ENCODE measurements at places on chromosomes 11 and 22. TPM values are rescaled to one million over a fixed set of nuclear protein-coding genes. Genes with fewer than 3 reads are reported as not detected.

Gene SCGB1D2
- total RNA-seq, result not detected

Gene RBM14
- 51.0 TPM for total RNA-seq

Gene E2F8
- total RNA-seq, result not detected

Gene PIH1D2
- 1.1 TPM for total RNA-seq

Gene CARD18
- total RNA-seq, result not detected

DNA sequence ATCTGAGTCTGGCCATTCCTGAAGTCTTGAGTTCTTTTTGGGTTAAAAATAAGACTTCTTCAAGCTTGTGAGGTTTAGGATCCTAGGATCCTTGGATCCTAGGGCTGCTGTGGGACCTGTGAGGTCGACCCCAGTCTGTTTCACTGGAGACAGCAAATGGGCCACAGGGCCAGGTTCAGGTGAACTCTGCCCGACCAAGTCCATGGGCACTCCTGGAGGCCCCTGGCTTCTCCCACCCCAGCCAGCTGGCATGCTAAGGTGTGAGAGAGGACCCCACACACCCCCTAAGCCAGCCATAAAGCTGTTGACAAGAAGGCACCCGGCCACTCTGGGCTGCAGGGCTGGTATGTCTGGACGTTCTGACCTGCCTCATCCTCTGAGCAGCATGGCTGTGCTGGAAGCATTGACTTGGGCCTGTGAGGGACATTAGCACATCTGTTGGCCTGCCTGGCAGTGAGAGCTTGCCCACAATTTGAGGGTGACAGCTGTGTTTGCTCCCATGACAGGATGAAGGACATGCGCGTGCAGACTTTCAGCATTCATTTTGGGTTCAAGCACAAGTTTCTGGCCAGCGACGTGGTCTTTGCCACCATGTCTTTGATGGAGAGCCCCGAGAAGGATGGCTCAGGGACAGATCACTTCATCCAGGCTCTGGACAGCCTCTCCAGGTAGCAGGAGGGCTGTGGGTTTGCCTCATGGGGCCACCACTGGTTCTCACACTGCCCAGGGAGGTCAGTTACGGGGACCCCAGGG is 16.0 kb downstream of the CLDN5 start:
- no peak for DNase-seq

Gene RCOR2
- total RNA-seq, result 0.12 TPM

- DNase-seq, result no peak
These were observed 970 bp downstream of the ASRGL1 start for GRCh38 chr11:62338218-62338617.

Gene B4GALNT4
- 87.6 TPM for total RNA-seq

DNA sequence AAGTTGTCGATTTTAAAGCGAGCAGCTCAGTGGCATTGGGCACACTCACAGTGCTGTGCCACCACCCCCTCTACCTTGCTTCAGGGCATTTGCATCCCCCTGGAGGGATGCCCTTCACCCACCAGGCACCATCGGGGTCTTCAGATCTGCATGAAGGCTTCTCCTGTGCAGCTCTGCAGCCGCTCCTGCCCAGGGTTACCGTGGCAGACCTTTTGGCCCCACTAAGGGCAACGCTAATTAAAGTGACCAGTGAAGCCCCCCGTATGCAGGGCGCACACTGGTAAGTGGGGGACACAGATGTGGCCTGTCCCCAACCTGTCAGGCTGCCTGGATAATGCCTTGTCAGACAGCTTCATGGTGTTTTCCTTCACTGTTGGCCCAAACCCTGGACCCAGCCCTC is 1117.7 kb downstream of the BRD1 start:
- no peak for DNase-seq

- DNase-seq, result no peak
These were observed 273.9 kb downstream of the NTM start for GRCh38 chr11:131644204-131644795.

Measured in ovary (tissue), 10 donors.